Mesothelial cell of epicardium (in vitro differentiated cells): ENCODE measurements at places on chromosomes 4 and X. TPM values are rescaled to one million over a fixed set of nuclear protein-coding genes. Genes with fewer than 3 reads are reported as not detected.

DNA sequence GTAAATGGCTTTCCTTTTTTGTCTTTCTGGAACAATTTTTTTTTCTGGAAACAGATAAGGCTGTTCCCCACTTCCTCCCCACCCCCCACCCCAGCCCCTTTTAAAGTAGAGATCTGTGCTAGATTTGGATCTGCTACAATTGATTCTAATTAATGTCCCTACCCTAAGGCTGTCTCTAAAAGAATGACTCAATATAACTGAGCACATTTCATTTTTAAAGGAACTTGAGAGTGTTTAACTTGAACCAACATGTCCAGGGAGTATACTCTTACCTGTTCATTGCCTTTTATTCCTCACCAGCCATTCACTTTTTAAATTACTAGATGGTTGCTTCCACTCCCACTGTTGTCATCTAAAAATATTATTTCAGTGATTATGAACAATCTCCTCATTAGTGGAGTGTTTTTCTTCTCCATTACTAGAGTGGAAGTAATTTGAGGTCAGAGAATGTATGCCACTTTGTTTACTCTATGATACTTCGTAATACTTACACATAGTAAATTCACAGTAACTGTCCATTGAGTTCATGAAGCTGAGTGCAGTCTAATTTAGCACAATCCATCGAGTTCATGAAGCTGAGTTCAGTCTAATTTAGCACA lies 14.1 kb upstream of the CNOT6L start:
- no peak for DNase-seq
- no peaks in the 10 kb centered on the region for H3K36me3 ChIP-seq
- H3K27me3 ChIP-seq: peaks cover 7% of the 10 kb centered on the region
- peak overlapping the region; percentile 27 for H3K27ac ChIP-seq

DNA sequence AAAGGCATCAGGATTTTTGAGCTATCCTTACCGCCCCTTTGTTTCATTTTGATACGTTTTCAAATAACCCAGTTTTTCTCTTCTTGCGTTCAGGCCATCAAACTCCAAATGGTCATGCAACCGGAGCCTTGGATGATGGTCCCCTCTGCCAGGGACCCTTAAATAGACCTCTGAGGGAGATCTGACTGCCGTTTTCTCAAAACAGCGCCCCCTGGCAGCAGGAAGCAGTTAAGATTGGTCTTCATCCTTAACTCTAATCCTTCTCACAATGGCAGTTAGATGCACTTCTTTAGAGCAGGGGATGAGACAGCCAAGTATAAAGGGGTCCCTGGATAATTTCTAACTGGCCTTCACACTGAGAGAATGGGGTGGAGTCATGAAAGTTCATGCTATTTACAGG lies 525.0 kb upstream of the SPANXN1 start:
- H3K27me3 ChIP-seq: no peaks in the 10 kb centered on the region
- no peaks in the 10 kb centered on the region for H3K36me3 ChIP-seq
- DNase-seq: no peak
- H3K4me1 ChIP-seq: no peaks in the 10 kb centered on the region

GRCh38 chr4:107709916-107710315 lies 10.1 kb downstream of the PAPSS1 start:
- H3K4me1 ChIP-seq: peaks cover 33% of the 10 kb centered on the region
- H3K27me3 ChIP-seq: no peaks in the 10 kb centered on the region
- no peak overlapping the region for H3K4me3 ChIP-seq
- no peak for DNase-seq
- peaks cover 39% of the 10 kb centered on the region for H3K36me3 ChIP-seq

Gene NXF2B
- total RNA-seq: not detected in 3 replicates

DNA sequence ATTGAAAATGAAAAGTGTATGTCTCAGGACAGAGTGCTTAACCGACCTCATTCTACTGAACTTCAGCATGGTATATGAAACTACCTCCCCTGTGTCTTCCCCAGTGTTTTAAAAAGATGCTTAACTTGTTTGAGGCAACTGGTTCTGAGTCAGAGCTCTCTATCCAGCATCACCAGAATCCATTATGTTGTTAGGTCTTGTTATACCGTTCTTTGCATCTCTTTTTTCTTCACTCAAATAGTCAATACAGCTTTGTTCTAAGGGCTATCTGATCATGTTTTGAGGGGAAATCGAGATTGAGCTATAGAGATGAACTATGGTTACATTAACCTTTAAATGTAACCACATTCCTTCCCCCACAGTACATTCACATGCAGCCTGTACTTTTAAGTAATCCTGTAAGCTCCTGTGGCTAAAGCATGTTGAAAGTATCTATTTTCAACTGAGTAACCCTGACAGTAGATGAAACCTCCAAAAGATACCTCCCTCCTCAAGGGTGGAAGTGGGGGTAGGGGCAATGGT lies 514.4 kb downstream of the RPA4 start:
- DNase-seq: no peak
- H3K36me3 ChIP-seq: no peaks in the 10 kb centered on the region
- H3K27ac ChIP-seq: no peak overlapping the region
- H3K27me3 ChIP-seq: no peaks in the 10 kb centered on the region
- peaks cover 12% of the 10 kb centered on the region for H3K4me1 ChIP-seq

Gene PSAPL1
- 0.07 TPM in 1 of 3 replicates, not detected in the others for total RNA-seq

Gene STPG2
- 0.85 to 0.97 TPM (median 0.88 TPM) in 3 replicates for total RNA-seq

Gene SLC10A3
- 30.1 to 30.8 TPM (median 30.2 TPM) in 3 replicates for total RNA-seq

DNA sequence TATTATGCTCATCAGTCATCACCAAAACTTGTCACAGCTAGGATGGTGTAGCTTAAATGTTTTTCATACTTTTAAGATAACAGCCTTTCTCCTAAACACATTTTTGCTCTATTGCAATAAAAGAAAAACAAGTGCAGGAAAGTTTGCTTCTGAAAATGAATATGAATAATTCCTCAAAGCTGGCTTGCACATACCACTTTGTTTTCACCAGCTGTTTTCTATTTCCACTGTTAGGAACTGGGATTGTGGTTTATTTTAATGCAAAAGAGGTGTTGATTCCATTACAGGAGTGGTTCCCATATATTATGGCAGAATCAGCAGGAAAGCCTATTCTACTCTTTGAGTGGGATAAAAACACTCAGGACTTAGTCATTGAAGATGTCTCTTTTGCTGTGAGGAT lies 145.9 kb downstream of the PPA2 start:
- H3K4me3 ChIP-seq: no peak overlapping the region
- DNase-seq: no peak
- no peak overlapping the region for H3K27ac ChIP-seq
- H3K27me3 ChIP-seq: no peaks in the 10 kb centered on the region
- no peaks in the 10 kb centered on the region for H3K36me3 ChIP-seq

Gene FAM120C
- total RNA-seq: 12.5 to 16.1 TPM (median 13.8 TPM) in 3 replicates

DNA sequence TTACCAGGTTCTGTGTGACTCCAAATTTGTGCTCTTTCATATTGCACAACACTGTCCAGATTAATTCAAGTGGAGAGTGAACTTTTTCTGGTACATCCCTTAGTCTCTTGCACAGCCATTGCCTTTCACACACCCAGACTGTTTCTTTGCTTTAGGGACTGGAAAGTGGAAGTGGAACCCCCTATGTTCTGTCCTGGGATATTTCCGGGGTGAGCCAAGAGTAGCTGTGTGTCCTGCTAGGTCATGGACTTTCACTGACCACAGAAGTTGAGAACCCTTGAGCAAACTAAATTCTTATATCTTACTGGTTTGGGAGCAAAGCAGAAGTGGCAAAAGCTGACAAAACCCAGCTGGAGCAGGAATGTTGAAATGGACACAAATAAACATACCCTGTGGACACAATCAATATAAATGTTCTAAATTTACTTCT lies 10.3 kb upstream of the VSIG4 start:
- no peaks in the 10 kb centered on the region for H3K36me3 ChIP-seq
- H3K27ac ChIP-seq: no peak overlapping the region
- no peaks in the 10 kb centered on the region for H3K4me1 ChIP-seq
- no peak overlapping the region for H3K4me3 ChIP-seq

- no peak overlapping the region for H3K27ac ChIP-seq
- H3K4me1 ChIP-seq: peaks cover 20% of the 10 kb centered on the region
- no peak overlapping the region for H3K4me3 ChIP-seq
- no peak for DNase-seq
These were observed 151.5 kb downstream of the AFAP1 start for GRCh38 chr4:7788193-7788592.

GRCh38 chrX:679291-679979 lies 48.8 kb downstream of the SHOX start:
- peak overlapping the region; percentile 29 for H3K4me3 ChIP-seq
- no peak overlapping the region for H3K27ac ChIP-seq
- H3K4me1 ChIP-seq: peaks cover 22% of the 10 kb centered on the region
- no peaks in the 10 kb centered on the region for H3K36me3 ChIP-seq

DNA sequence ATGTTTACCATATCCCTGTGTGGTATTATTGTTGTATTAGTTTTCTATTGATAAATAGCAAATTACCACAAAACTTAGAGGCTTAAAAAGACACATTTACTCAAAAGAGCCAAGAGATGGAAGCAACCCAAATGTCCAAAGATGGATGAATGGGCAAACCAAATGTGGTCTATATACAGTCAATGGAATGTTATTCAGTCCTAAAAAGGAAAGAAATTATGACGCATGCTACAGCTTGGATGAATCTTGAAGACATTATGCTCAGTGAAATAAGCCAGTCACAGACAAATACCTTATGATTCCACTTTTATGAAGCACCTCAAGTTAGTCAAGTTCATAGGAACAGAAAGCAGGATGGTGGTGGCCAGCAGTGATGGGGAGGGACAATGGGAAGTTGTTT lies 144.7 kb downstream of the QDPR start:
- H3K36me3 ChIP-seq: no peaks in the 10 kb centered on the region
- DNase-seq: no peak
- H3K27me3 ChIP-seq: peaks cover 4% of the 10 kb centered on the region

GRCh38 chr4:3257103-3257555 lies 8.2 kb downstream of the MSANTD1 start:
- H3K36me3 ChIP-seq: no peaks in the 10 kb centered on the region
- no peak for DNase-seq
- H3K4me1 ChIP-seq: no peaks in the 10 kb centered on the region
- H3K4me3 ChIP-seq: no peak overlapping the region

Gene MAML3
- 24.8 to 26.9 TPM (median 26.0 TPM) in 3 replicates for total RNA-seq

- H3K4me1 ChIP-seq: peaks cover 14% of the 10 kb centered on the region
- no peak overlapping the region for H3K27ac ChIP-seq
- no peak for DNase-seq
- H3K27me3 ChIP-seq: no peaks in the 10 kb centered on the region
- no peak overlapping the region for H3K4me3 ChIP-seq
These were observed 159.1 kb upstream of the KIT start for GRCh38 chr4:54498661-54499111.

Gene SYNPO2
- 20.6 to 23.4 TPM (median 22.6 TPM) in 3 replicates for total RNA-seq

Gene STATH
- not detected in 3 replicates for total RNA-seq

DNA sequence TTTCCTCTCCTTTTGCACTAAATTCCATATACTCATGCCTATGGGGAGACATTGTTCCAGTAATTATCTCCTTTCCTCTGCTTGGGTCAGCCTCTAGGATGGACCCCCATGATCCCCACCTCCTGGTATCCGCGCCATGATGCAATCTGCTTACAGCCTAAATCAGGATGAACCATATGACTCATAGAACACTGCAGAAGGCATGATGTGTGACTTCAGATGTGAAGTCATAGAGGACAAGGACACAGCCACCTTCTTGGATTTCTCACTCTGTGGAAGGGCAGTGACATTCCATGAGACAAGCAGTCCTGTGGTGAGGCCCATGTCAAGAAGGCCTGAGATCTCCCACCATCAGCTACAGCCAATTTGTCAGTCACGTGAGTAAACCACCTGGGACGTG lies 9.0 kb upstream of the TMEM144 start:
- no peaks in the 10 kb centered on the region for H3K27me3 ChIP-seq
- no peaks in the 10 kb centered on the region for H3K36me3 ChIP-seq
- no peak overlapping the region for H3K27ac ChIP-seq

GRCh38 chrX:103773445-103773844 lies 3.2 kb upstream of the PLP1 start:
- no peak overlapping the region for H3K4me3 ChIP-seq
- H3K36me3 ChIP-seq: no peaks in the 10 kb centered on the region
- H3K27ac ChIP-seq: no peak overlapping the region
- H3K27me3 ChIP-seq: peaks cover 14% of the 10 kb centered on the region
- H3K4me1 ChIP-seq: no peaks in the 10 kb centered on the region

DNA sequence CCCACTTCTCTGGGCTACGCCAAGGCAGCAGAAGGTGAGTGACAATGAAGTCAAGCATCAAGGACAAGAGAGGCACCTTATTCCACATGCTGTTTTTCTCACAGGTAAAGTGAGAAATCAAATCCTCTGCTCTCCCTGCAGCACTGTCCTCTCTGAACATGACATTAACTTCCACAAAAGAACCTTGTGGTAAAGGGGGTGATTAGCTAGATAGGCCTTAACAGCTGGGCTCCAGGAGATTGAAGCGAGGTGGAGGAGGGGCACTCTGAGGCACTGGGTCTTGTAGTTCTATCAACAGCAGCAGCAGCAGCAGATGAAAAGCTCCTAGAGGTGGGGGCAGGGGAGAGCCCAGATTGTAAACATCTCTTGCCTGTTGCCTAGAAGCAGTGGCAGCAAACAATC lies 96.8 kb upstream of the CXXC4 start:
- no peaks in the 10 kb centered on the region for H3K36me3 ChIP-seq
- H3K4me1 ChIP-seq: peaks cover 23% of the 10 kb centered on the region
- H3K27me3 ChIP-seq: no peaks in the 10 kb centered on the region
- peak overlapping the region; percentile 31 for H3K27ac ChIP-seq

- no peaks in the 10 kb centered on the region for H3K27me3 ChIP-seq
- no peak for DNase-seq
- H3K4me1 ChIP-seq: peaks cover 51% of the 10 kb centered on the region
- H3K36me3 ChIP-seq: peaks cover 32% of the 10 kb centered on the region
These were observed 44.5 kb downstream of the MGST2 start for GRCh38 chr4:139710073-139710472.

DNA sequence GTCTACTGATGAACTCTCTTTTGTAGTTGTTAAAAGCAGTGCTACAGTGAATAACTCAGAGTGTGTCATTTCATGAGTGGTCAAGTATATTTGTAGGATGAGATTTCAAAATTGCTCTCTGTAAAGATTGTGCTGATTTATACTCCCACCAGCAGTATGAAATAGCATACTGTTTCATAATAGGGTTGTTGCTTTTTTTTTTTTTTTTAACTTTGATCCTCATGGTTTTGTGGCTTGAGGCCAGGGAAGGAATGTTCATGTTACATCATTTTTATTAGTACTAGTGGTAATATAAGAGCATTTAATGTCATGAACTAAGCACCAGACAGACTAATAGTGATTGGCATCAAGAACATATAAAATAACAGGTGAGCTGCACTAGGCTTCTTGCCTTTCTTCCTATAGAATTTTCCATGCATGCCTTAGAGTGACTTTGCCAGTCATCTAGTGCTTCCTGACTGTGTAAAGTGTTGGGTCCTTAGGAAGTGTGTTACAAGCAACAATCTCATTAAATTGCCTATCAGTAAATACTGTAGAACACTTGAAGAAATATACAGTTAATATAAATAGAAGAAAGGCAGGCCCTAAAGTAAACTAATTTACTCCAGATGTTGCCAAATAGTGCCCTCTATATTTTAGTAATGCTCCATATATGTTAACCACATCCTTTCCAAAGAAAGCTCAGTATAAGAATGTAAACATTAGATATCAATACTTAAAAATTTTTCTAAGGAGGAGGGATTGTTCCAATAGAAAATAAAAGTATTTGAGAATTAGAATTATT lies 38.6 kb upstream of the MSMO1 start:
- H3K36me3 ChIP-seq: peaks cover 11% of the 10 kb centered on the region
- no peaks in the 10 kb centered on the region for H3K27me3 ChIP-seq
- H3K4me1 ChIP-seq: peaks cover 14% of the 10 kb centered on the region
- H3K27ac ChIP-seq: peak overlapping the region; percentile 19
- H3K4me3 ChIP-seq: no peak overlapping the region

- H3K27me3 ChIP-seq: no peaks in the 10 kb centered on the region
- H3K4me1 ChIP-seq: peaks cover 13% of the 10 kb centered on the region
- H3K36me3 ChIP-seq: no peaks in the 10 kb centered on the region
- no peak overlapping the region for H3K4me3 ChIP-seq
- H3K27ac ChIP-seq: no peak overlapping the region
These were observed 398.4 kb downstream of the PPP3CA start for GRCh38 chr4:100948911-100949310.

- H3K4me1 ChIP-seq: peaks cover 5% of the 10 kb centered on the region
- no peaks in the 10 kb centered on the region for H3K27me3 ChIP-seq
- no peak for DNase-seq
- H3K27ac ChIP-seq: no peak overlapping the region
- no peaks in the 10 kb centered on the region for H3K36me3 ChIP-seq
These were observed 398.6 kb upstream of the RASGEF1B start for GRCh38 chr4:81870275-81870674.
